ENCODE measurements at places on chromosomes 3 and 15. TPM values are rescaled to one million over a fixed set of nuclear protein-coding genes. Genes with fewer than 3 reads are reported as not detected.

The PRKCD gene
- total RNA-seq: 1.0 TPM

The SELENOS gene
- total RNA-seq: 49.3 TPM

The KCNAB1 gene
- total RNA-seq: 2.0 TPM

The WNT5A gene
- total RNA-seq: 32.8 TPM

The ADAMTS7 gene
- total RNA-seq: 4.3 TPM

The MASP1 gene
- 4.4 TPM for total RNA-seq

The GHRL gene
- 0.75 TPM for total RNA-seq

The A4GNT gene
- total RNA-seq: 1.6 TPM

The GP9 gene
- total RNA-seq: not detected

The AMIGO3 gene
- not detected for total RNA-seq

All from motor neuron (in vitro differentiated cells).